Gastroesophageal sphincter (tissue), 4 donors: ENCODE measurements at places on chromosomes 4 and X.
A peak's percentile ranks its signal among the peaks of the same experiment; 100 is the strongest.

DNA sequence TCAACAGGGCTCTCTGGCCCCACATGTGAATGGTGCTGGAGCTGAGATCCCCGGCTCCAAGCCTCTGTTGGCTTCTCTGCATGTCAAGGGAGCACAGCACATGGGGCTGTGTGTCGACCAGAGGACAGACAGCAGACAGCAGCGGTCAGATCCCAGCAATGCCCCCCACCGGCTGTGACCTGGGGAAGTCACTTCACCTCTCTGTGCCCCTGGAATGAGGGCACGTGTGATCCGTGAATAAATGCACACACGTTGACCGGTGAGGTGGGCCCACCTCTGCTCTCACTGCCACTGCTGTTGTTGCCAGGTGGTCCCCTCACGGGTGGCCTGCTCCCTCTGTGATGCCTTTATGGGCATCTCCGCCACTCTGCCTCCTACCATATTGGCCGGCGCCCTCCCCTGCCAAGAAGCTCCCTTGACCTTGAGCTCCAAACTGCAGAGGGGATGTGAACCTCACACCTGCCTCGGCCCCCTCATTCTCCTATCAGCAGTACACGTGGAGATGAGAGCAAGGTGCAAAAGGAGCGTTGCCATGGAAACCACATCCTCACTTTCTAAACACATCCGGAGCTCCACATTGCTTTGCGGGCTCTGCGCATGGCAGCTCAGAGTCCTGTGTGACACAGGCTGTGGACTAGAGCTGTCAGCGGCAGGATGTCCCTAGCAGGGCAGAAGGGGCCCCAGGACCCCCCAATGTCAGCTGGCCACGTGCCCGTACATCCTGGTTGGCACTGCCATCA lies 75.4 kb downstream of the ABLIM2 start:
- ATAC-seq: no peak

- ATAC-seq: no peak
Observed at GRCh38 chr4:152954741-152955140, 18.6 kb downstream of the FHDC1 start.

DNA sequence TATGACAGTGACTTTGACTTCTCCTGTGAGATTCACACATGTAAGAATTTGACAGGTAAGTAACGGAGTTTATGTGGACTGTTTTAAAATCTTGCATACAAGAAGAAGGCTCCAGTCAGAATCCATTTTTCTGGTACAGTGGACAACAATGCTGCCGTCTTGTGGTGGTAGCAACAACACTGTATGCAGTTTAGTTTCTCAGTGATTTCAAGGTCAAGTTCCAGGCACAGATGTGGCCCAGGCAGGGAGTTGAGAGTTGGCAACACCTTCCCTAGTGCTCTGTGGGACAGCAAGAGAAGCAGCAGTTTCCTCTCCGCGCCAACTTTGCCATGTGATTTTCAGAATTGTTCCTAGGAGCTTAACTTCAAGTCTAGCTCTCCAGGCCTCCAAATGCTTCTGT lies 56.0 kb upstream of the STPG2 start:
- ATAC-seq: no peak

- ATAC-seq: no peak
Observed at GRCh38 chrX:10101269-10101668, 55.5 kb upstream of the CLCN4 start.

- ATAC-seq: no peak
Observed at GRCh38 chrX:38403834-38404233, 51.4 kb downstream of the OTC start.

- no peak for ATAC-seq
Observed at GRCh38 chrX:17822351-17822750, 38.7 kb downstream of the RAI2 start.

DNA sequence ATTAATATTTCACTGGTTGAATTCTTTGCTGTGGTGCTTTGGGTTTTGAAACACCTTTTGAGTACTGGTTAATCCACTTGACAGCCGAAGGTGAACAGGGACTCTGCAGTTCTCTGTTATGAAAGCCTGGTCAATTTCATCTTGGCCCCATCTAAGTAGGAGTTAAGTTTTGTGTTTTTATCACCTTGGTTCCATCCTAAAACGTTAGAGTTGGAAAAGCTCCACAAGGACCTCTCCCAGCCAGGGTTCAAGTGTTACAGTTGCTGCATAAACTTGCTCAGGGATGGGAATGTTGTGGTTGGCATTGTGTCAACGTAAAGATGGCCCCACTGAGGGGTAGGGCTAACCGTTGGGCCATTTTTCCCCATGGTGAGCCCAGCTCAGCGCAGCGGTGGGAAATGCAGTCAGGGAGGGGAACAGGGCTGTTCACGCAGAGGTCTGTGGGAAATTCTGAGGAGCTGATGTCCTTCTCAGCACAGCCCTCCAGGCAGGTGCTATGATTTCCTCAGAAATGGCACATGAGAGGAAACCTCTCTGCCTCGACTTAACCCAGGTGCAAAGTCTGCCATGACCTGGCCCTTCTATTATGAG lies 188.7 kb downstream of the STIM2 start:
- ATAC-seq: no peak

- ATAC-seq: no peak
Observed at GRCh38 chr4:5735463-5735862, 24.5 kb downstream of the EVC start.

GRCh38 chr4:6377626-6378492 lies 94.6 kb downstream of the PPP2R2C start:
- ATAC-seq: no peak

GRCh38 chr4:128284317-128284716 lies 3.3 kb downstream of the PGRMC2 start:
- ATAC-seq: no peak

DNA sequence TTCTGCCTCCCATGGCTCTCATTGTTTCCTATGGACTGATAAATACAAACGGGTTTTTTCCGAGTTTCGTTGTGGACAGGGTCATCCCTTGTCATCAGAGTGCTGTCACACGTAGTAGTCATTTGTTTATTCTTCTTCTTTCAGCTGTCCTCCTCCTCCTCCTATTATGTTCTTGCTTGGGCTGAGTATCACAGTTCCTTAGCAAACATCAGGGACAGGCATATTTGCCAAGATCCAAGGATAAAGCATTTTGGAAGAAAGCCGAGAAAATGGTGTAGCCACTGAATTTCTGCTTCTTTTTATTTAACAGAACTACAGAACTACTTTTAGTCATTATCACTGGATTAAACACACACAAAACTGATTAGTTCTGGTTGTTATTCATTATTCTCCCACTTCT lies 167.9 kb downstream of the MAML3 start:
- no peak for ATAC-seq

DNA sequence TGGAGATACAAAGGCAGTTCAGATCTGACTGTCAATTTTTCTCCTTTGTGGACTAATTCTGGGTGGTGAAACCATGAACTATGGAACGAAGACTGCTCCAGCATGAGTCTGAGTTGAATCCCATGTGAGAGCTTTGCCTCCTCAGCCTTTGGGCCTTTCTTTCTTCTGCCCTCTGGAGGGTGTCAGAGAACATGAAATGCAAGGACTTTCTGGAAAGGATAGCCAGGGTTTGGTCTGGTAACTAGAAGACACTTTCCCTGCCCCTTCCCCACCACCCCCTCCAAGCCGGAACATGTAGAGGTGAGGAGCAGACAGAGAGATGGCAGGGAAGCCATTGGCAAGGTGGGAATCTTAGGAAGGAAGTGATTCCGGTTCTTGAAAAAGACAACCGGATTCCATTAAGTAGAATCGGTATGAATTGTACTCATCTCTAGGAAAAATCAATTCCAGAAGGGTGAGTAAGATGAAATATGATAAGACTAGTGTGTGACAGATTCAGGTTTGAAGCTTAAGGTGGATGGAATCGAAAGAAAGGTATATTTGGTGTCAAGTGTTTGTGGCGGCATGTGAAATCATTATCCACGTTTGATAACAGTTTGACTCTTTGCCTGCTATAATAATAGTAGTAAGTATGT lies 19.0 kb downstream of the FHL1 start:
- ATAC-seq: no peak

GRCh38 chrX:115190636-115191489 lies 1.7 kb downstream of the RBMXL3 start:
- no peak for ATAC-seq

DNA sequence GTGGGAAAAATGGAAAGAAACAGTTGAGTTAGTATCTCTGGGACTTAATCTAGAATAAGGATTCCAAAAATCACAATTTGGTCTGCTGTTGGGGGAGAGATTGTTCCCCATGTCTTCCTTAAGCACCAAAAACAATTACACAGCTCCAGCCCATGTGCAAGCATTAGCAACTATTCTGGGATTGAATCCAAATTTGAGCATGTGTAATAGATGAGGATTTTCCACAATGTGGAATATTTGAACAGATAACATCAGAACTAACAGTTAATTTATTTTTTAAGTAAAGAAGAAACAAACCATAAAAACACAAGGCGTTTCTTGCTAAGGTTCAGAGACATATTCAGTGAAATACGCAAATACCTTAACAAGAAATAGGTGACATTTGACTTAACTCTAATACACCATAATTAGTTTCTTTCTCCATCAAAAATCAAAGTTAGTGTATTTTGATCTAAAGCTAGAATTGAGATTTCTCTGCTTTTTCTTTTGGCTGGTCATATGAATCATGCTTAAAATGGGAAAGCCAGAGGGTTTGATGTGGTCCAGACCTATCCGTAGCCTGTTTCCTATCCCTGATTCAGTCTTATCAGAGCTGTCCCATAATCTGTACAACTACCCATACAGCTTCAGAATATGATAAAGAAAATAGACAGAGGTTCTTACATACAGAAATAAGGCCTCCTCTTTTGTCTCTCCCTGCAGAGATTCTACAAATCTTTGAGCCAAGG lies 413.4 kb downstream of the PACRGL start:
- no peak for ATAC-seq

DNA sequence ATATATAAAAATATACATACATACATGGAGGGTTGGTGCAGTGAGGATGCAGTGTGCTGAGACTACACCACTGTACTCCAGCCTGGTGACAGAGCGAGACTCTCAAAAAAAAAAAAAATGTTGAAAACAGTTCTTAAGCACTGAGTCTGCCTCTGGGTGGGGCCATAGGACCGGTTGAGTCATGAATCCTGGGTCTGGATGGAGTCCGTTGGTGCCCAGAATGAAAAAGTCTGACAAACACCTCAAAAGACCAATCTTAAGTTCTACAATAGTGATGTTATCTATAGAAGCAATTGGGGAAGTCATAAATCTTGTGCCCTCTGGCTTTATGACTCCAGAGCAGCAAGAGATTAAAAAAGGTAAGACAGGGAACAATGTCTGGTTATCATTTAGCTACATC lies 70.4 kb downstream of the FGFBP1 start:
- ATAC-seq: no peak

DNA sequence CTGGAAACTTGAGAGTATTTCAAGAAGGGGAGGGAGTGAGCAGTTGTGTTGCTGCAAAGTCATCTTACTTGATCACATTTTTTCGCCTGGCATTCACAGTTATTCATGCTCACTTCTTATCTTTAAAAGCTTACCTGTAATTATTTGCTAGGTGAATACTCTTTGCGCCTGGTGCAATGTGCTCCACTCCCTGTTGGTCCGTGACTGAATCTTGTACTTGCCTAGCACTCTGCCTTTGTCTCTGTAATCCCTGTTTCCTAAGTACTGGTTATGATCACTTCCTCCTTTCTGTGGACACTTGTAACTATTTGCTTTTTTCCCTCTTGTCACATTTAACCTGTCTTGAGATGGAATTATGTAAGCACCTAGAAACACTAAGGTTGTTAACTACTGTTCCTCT lies 5.8 kb downstream of the BMP2K start:
- ATAC-seq: no peak

DNA sequence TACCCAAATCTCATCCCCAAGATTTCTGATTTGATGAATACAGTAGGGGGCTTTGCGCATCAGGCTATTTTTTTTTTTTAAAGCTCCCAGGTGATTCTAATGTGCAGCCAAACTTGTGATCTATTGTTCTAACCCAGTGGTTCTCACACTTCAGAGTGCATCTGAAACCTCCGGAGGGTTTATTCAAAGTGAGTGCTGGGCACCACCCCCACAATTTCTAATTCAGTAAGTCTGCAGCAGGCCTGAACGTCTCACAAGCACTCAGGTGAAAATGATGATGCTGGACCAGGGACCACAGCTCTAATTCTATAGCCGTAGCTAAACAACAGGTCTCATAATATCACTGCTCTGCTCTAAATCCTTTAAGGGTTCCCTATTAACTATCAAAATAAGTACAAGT lies 211.4 kb downstream of the FMR1NB start:
- no peak for ATAC-seq

- peak; percentile 42 for ATAC-seq
Observed at GRCh38 chr4:143377611-143378099, 41.0 kb downstream of the GAB1 start.

DNA sequence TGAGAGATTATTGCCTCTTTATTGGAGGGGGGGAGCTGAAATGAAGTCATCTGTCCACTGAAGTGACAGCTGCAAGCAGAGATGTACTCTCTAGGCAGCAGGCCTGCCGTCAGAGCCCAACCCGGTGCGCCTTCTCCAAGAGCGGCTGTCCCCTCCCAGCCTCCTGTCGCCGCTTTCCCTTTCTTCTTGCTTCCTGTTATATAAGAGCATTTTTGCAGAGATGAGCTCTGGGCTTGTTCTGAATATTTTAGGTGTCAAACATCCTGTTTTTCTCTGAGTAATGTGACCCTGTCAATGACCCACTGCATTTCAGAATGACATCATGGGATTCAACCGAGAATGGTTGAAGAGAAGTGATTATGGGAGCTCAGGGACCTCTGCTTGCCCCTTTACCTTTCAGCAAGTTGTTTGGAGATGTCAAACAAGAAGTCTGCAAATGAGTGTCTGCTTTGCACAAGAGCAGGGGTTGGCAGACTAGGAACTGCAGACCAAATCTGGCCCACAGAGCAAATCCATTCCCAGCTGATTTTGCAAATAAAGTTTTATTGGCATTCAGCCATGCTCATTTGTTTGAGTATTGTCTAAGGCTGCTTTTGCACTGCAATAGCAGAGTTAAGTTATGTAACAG lies 79.9 kb downstream of the SLC9A6 start:
- peak; percentile 57 for ATAC-seq

DNA sequence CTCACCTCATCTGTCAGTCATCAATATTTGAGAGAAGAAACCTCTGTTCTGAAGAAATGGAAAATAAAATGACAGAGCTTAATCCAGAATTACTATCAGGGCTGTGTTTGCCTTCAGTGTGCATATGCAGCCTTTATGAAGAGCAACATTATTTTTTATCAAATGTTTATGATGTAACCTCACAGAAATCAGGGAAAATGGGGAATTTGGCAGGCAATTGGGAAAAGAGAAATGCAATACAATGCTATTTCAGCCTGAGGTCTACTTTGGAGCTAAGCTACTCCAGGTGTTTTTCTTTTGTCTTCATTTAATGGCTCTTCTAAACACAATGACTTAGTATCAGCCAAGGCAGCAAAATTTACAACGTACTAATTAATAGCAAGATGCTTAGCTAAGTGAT lies 241.1 kb upstream of the TET2 start:
- ATAC-seq: no peak

GRCh38 chr4:140042634-140043033 lies 111.3 kb downstream of the MAML3 start:
- ATAC-seq: no peak
